Epithelial cell of umbilical artery (primary cell): ENCODE measurements at places on chromosomes 4 and X. TPM values are rescaled to one million over a fixed set of nuclear protein-coding genes. Genes with fewer than 3 reads are reported as not detected.

The STPG2 gene
- not detected in 2 replicates for total RNA-seq

The ASB12 gene
- not detected in 2 replicates for total RNA-seq

The KLHL13 gene
- total RNA-seq = 14.3 and 18.5 TPM in 2 replicates

The ADGRG4 gene
- total RNA-seq = not detected in 2 replicates

The HDAC8 gene
- total RNA-seq = 30.9 and 37.2 TPM in 2 replicates

The POF1B gene
- total RNA-seq = not detected in 2 replicates

The ARSJ gene
- total RNA-seq = 68.2 and 85.9 TPM in 2 replicates

The PASD1 gene
- not detected in 2 replicates for total RNA-seq

The CT55 gene
- not detected in 2 replicates for total RNA-seq

The ZNF182 gene
- 2.3 and 3.6 TPM in 2 replicates for total RNA-seq

The SMIM10 gene
- total RNA-seq = 0.32 and 1.1 TPM in 2 replicates

The NR0B1 gene
- under 0.01 TPM in 1 of 2 replicates, not detected in the other for total RNA-seq

The ARHGAP4 gene
- total RNA-seq = 72.1 and 92.9 TPM in 2 replicates

The SLC10A4 gene
- under 0.01 and 0.30 TPM in 2 replicates for total RNA-seq

The SPANXC gene
- total RNA-seq = not detected in 2 replicates

The ARMCX1 gene
- 26.6 and 42.2 TPM in 2 replicates for total RNA-seq

The PRRG3 gene
- not detected in 2 replicates for total RNA-seq

The ZNF630 gene
- 0.65 and 0.91 TPM in 2 replicates for total RNA-seq

The KDM6A gene
- 14.0 and 18.8 TPM in 2 replicates for total RNA-seq

The CTAG1B gene
- total RNA-seq = not detected in 2 replicates

The MAGEB10 gene
- total RNA-seq = not detected in 2 replicates

The ARHGAP36 gene
- total RNA-seq = not detected in 2 replicates

The STEEP1 gene
- 45.5 and 55.3 TPM in 2 replicates for total RNA-seq
